ENCODE measurements at places on chromosomes 1 and 21.

DNA sequence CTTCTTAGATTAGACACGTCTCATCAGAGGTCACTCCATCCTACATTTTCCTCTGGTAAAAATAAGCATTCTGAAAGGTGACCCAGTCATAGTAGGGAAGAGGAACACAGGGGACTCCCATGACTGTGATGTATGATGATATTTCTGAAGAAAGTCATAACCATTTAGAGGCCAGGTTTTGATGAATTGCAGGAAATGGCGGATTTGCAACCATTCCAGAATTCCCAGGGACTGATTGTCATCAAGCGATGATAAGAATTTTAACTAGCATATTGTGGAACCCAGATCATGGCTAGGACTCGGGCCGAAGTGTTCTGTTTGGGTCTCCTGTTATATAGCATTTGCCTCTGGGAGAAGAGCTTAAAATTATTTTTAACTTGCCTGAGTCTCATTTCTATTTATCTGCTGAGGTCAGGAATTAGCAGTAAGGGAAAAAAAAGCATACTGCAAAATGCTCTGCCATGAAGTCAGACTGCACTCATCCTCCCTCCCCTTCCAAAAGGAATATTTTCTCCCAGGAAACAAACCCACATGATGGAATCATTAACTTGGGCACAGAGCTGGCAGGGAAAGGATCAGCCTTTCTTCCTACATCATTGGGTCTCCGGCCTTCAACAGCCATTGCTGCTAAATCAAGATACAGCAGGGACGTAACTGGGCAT is 286.7 kb downstream of the HLX start:
- no peaks in the 10 kb centered on the region for H3K36me3 ChIP-seq
- H3K4me1 ChIP-seq = peaks cover 62% of the 10 kb centered on the region
- peaks cover 3% of the 10 kb centered on the region for H3K27me3 ChIP-seq
- H3K4me3 ChIP-seq = no peak overlapping the region
- DNase-seq = no peak
- H3K27ac ChIP-seq = no peak overlapping the region

GRCh38 chr1:222620566-222620965 is 2.7 kb downstream of the MIA3 start:
- no peak for DNase-seq
- no peak overlapping the region for H3K4me3 ChIP-seq
- H3K27ac ChIP-seq = no peak overlapping the region
- H3K27me3 ChIP-seq = peaks cover 2% of the 10 kb centered on the region

DNA sequence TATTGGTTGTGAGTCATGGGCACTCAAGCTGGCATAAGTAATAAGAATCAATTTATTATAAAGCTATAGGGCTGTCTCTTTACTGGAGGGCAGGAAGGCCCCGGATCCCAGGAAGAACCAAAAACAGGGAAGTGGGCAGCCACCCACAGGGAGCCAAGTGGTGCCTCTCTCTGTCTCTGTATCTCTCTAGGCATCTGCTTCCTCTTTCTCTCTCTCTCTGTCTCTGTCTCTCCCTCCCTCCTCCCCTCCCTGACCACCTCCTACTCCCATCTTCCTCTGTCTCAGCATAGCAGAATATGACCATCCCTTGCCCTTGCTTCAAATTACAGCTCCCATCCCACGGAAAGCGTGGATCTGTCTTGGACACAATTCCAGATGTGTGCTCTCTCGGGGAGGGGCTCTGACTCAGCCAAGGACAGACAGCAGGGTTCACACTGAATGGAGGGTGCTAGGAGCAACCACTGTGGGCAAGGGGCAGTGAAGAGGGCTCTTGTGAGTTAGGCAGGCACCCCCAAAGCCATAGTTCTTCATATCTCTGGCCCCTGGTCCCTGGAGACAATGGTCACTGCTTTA is 80.4 kb upstream of the LPGAT1 start:
- DNase-seq = no peak
- H3K27me3 ChIP-seq = peaks cover 36% of the 10 kb centered on the region
- no peaks in the 10 kb centered on the region for H3K4me1 ChIP-seq
- no peak overlapping the region for H3K4me3 ChIP-seq

DNA sequence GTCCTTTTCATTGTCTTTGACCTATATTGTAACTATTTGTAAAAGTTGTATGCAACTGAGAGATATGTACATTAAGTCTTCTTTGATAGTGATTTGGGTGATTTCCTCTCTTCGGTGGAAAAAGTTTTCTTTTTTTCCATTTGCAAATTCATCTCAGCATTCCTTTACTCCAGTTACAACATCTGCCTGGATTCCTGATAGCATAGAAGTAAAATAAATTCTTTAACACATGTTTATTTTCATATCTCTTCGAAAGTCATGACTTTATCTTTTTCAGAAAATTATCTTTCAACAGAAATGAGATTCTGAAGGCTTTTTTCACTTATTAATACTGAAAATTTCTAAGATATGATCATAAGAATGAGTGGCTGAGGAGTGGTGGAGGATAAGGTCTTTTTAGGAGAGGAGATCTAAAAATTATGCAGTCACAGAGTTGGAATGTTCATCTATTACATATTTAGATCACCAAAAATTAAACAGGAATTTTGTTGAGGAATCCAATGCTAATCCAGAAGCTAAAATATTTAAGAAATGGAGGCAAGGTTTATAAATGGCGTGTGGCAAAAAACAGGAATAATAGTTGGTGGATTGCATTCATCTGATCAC is 400.5 kb downstream of the KCNT2 start:
- H3K36me3 ChIP-seq = no peaks in the 10 kb centered on the region
- DNase-seq = no peak
- no peaks in the 10 kb centered on the region for H3K27me3 ChIP-seq

- no peaks in the 10 kb centered on the region for H3K27me3 ChIP-seq
- H3K4me1 ChIP-seq = peaks cover 44% of the 10 kb centered on the region
- peak overlapping the region; percentile 83 for H3K27ac ChIP-seq
- H3K4me3 ChIP-seq = peak overlapping the region; percentile 53
- peak; percentile 47 for DNase-seq
Observed at GRCh38 chr1:68384872-68385411, 64.8 kb downstream of the RPE65 start.

- H3K27ac ChIP-seq = no peak overlapping the region
- no peak overlapping the region for H3K4me3 ChIP-seq
- no peak for DNase-seq
- no peaks in the 10 kb centered on the region for H3K27me3 ChIP-seq
- H3K4me1 ChIP-seq = peaks cover 7% of the 10 kb centered on the region
Observed at GRCh38 chr1:102472520-102472919, 475.8 kb upstream of the OLFM3 start.
